ENCODE measurements at places on chromosomes 7 and 10.

DNA sequence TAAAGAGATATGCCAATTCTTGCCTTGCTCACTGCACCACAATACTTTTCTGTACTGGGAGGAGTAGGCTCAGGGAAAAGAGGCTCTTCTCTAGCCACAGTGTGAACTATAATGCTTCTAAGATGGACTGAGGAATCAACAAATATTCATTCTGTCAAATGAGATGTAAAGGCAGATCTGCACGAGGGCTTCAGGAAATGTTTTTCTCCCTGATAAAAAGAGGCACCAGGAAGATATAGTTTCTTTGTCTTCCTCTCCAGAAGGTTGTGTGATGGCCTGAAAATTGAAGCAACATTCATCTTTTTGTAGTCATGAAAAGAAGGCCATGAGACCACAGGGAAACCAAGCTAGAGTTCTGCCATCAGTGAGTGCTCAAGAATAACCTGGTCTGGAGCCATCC, 79.1 kb upstream of the NME8 start:
- DNase-seq, result no peak

DNA sequence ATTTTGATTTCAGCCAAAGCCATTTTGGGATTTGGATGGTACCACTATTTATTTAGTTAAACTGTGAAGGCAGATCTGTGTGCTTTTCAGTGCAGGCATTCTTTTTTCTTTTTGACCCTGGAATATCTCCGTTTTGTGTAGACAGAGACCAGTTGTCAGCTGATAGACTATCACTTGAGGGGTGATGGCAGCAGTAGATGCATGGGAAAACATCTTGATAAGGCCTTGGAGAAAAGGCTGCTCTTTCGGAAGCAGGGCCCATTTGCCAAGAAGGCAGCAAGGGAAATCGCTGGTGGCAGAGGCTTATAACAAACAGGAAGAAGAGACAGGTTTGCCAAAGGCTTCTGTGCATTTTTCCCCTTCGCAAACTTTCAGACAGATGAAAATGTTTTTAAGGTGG, 2.6 kb upstream of the BMPER start:
- DNase-seq, result no peak

DNA sequence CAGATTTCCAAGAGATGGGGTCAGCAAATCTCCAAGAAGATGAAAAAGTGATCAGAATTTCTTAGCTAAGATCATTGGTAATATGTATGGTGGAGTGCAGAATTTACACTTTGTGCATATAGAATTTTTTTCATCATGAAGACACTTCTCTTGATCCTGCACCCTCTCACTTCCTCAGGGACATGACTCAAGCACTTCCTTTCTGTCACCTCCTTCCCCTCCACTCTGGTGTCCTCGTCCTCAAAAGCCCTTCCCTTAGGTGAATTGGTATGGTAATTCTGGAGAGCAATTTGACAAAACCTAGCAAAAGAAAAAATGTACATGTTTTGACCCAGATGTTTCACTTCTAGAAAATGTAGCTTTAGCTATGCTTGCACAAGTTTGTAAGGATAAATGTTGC, 18.1 kb downstream of the CALN1 start:
- DNase-seq, result no peak

DNA sequence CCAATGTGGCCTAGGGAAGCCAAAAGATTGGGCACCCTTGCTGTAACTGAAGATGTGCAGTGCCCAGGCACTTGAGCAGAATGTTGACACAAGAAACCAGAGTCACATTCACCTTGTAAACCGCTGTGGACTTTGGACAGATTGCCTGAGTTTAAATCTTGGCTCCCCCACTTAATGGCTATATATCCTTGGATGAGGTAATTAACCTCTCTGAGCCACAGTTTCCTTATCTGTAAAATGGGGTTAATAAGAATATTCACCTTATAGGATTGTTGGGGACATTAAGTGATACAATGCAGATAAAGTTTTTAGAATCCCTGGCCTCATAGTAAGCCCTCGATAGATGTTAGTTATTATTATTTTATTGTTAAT, 331.0 kb downstream of the LRMDA start:
- no peak for DNase-seq

DNA sequence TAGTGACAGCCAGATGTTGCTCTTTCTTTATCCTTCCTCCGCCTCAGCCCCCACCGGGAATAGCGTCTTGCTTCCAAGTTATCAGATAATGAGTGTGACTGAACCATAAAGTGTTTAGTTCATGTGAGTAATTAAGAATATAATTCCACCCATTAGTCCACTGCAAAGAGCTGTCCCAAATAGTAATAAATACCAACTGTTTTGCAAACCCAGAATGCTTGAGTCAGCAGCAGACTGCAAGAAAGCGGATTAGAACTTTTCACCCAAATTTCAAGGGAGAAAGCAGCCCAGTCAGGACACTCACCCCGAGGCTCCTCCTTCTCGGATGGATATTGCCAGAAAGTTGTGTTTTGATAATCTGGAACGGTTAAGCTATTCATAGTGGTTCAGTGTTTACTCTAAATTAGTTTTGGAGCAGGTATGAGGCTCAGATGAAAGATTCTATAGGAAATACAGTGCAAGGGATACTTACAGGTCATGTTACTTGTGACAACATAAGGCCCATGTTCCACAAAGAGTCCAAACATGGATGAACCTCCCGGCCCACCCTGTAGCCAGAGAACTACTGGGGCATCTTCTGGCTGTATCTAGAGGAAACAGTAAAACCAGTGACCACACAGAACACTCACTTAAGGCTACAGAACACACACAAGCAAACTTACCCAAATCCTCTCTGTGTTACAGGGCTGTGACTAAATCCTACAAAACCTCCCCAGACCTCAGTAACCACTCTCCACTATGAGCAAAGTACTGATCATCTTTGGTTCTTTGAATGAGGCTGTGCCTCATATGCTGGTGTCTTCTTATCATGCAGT, 50.5 kb downstream of the CPVL start:
- no peak for DNase-seq

- no peak for DNase-seq
Measured at GRCh38 chr7:55179931-55180682, 161.3 kb downstream of the EGFR start.

DNA sequence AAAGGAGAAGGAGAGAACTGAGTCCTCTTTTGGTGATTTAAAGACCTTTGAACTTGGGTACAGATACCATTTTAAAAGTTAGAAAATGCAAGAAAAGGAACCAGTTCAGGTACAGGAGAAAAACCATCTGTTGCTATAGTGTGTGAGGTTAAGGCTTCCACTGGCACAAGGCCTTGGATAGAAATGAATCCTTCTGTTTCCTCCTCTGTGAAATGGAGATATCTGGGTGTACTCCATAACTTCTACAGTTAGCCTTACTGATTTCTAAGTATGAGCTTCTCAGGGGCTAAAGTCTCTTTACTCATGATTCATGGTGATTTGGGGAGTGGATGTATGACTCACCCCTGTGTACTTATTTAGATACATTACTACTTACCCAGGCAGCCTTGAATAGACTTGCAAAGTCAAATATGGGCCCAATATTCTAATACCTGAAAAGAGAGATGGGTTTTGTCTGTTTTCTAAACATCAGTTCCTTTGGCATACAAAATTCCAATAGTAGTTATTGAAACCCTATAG, 117.2 kb upstream of the ADO start:
- no peak for DNase-seq

DNA sequence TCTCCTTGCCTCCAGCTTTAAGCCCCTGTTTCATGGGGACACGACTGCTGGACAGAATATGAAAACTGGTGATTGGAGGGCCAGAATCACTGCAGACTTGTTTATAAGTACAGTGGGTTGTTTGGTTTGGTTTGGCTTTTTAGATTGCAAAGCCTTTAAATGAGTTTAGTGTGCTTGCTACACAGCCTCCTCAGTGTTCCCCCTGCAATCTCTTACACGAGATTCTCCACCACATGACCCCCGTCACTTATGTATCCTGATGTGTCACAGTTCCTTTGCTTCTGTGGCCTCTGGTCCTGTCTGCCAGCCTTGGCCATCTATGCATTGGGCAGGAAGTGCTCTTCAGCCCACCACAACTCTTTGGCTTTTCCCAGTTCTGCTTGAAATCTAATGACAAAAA, 103.7 kb upstream of the ANKRD1 start:
- DNase-seq, result no peak

DNA sequence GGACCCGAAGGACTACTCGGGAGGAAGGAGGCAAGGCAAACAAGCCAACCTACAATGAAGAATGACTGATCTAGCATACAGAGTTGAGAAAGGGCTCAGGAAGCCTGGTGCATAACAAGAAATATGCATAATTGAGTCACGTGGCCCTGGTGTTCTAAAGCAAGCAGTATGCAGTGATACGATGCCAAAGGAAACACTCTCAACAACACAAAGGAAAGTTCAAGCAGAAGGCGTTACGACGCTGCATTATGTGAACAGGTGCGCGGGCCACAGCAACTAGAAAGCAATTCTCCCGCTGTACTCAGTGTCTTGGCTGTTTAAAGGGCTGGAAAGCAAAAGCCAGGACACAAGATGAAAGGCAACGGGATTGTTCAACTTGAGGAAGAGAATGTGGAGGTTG, 100.8 kb downstream of the PRTFDC1 start:
- DNase-seq, result no peak

GRCh38 chr7:106012935-106013439, 49.9 kb downstream of the CDHR3 start:
- no peak for DNase-seq

DNA sequence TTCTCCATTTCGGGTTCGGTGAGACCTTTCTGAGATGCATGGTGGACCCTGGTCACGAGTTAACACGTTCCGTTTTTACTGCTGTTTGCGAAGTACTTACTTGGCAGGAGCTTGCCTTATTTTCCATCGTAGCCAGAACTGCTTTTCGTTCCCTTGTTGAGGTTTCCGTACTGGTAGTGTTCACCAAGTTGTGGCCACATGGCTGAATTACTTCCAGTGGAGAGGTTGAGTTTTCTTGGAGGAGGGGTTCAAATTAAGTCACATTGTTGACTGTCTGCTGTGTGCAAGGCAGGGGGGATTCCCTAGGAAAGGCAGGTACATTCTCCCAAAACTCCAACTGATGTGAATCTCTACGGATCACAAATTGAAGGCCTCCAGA, 4.0 kb downstream of the MXI1 start:
- DNase-seq, result no peak

DNA sequence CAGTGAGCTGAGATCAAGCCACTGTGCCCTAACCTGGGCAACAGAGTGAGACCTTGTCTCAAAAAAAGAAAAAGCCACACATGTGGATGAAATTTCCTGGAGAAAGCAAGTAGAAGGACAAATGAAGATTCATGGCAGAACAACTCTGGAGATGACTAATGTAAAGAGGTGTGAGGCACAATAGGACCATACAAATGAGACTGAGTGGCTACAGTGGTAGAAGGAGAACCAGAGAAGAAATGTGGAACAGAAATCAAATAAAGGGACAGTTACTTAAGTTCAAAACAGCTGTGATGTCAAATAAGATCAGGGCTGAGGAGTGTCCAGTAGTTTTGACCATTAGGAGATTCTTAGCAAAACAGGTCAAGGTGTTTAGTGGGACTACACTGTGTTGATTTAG, 130.9 kb upstream of the CDK6 start:
- DNase-seq, result no peak

DNA sequence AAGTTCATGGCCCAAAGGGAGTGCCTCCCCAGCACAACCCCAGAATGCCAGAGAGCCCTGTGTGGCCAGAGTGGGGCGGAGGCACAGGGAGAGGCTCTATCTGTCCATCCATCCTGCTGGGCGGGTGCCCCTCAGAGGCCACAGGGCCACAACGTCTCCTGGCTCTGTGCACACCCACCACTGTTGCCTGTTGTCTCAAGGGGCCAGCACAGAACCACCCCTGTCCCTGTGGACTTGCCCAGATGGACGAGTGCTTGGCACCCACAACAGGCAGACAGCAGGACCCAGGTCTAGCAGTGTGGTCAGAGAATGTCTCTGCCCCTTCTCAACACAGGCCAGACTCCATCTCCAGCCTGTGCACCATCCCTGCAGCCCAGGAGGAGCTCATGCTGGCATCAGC, 92.8 kb downstream of the PAXIP1 start:
- no peak for DNase-seq

- no peak for DNase-seq
Measured at GRCh38 chr10:843703-844102, 87.8 kb downstream of the LARP4B start.

GRCh38 chr10:65548001-65548400, 1377.8 kb upstream of the LRRTM3 start:
- DNase-seq, result no peak

- peak; percentile 21 for DNase-seq
Measured at GRCh38 chr7:101507791-101508252, 121.3 kb downstream of the MYL10 start.

DNA sequence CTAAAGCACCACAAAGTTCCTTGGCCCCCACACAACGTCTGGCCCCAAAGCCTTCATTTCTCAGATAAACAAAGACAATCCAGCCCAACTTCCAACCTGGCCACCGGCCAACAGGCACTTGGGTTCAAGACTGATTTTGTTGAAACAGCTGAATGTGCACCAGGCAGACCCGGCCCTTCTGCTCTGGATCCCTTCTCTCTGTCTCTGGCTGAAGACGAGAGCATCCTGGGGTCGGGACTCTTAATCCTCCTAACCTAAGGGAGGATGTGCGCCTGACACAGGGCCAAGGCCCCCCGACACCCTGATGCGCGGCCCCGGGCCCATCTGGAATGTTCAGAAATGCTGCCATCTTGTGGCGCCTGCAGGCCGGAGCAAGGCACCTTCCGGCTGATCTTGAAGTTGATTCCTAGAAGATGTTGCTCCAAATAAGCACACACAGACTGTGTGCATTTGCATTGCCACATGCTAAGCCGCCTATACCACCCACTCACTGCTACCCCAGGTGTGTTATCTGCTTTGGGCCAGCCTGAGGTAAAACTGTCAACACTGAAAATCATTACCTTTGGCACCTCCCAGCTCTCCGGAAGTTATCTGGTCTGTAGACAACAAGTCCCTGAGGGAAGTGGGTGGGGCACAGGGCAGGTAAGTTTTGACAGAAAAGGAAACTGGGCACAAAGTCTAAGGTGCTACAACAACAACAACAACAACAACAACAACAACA, 98.4 kb upstream of the HABP2 start:
- DNase-seq, result no peak

GRCh38 chr10:63644418-63645142, 123.4 kb downstream of the REEP3 start:
- DNase-seq, result no peak

- DNase-seq, result no peak
Measured at GRCh38 chr10:103691723-103692435, 163.5 kb downstream of the SH3PXD2A start.

- no peak for DNase-seq
Measured at GRCh38 chr10:112330162-112330561, 43.8 kb upstream of the ACSL5 start.

GRCh38 chr10:113007343-113007771, 57.3 kb downstream of the TCF7L2 start:
- DNase-seq, result peak; percentile 73

All from CD4-positive, alpha-beta T cell treated with Interleukin-17A for 1 hour (primary cell).